ENCODE measurements at places on chromosomes 16 and 17. TPM values are rescaled to one million over a fixed set of nuclear protein-coding genes. Genes with fewer than 3 reads are reported as not detected.
A peak's percentile ranks its signal among the peaks of the same experiment; 100 is the strongest.

- no peaks in the 10 kb centered on the region for H3K27me3 ChIP-seq
- no peak for DNase-seq
- H3K4me3 ChIP-seq = no peak overlapping the region
- no peaks in the 10 kb centered on the region for H3K36me3 ChIP-seq
- H3K27ac ChIP-seq = no peak overlapping the region
Observed at GRCh38 chr17:3897731-3898130, 4.9 kb upstream of the CAMKK1 start.

DNA sequence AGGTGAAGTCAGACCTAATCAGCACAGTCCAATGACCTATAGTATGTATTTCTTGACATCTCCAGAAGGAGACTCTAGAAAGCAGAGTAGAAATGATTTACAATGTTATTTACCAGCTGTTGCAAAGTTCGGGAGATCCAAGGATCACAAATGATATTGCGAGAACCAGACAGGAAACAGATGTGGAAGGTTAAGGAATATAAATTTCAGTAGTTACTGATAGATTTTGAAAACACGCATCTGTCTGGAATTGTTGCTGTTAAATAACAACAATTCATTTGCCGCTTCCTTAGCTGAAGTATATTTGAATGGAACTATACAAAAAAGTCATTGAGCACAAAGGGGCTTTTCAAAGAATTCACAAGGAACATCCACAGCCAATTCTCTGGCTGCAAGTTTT is 72.0 kb downstream of the STXBP4 start:
- H3K27me3 ChIP-seq = no peaks in the 10 kb centered on the region
- no peak overlapping the region for H3K27ac ChIP-seq
- no peaks in the 10 kb centered on the region for H3K4me1 ChIP-seq
- peaks cover 8% of the 10 kb centered on the region for H3K36me3 ChIP-seq
- DNase-seq = no peak

GRCh38 chr17:9531034-9531433 is 44.6 kb downstream of the STX8 start:
- no peak for DNase-seq
- H3K27me3 ChIP-seq = no peaks in the 10 kb centered on the region
- no peak overlapping the region for H3K4me3 ChIP-seq
- no peaks in the 10 kb centered on the region for H3K4me1 ChIP-seq

GRCh38 chr17:3695723-3696411 is at the start of gene P2RX5:
P2RX5 (minus strand) TSS chr17:3696155; CDS start chr17:3696005, 150 bp downstream.
- H3K36me3 ChIP-seq = no peaks in the 10 kb centered on the region
- DNase-seq = peak; percentile 35
- no peaks in the 10 kb centered on the region for H3K4me1 ChIP-seq
- no peak within 1 kb of the TSS for H3K27ac ChIP-seq
- H3K27me3 ChIP-seq = no peaks in the 10 kb centered on the region

DNA sequence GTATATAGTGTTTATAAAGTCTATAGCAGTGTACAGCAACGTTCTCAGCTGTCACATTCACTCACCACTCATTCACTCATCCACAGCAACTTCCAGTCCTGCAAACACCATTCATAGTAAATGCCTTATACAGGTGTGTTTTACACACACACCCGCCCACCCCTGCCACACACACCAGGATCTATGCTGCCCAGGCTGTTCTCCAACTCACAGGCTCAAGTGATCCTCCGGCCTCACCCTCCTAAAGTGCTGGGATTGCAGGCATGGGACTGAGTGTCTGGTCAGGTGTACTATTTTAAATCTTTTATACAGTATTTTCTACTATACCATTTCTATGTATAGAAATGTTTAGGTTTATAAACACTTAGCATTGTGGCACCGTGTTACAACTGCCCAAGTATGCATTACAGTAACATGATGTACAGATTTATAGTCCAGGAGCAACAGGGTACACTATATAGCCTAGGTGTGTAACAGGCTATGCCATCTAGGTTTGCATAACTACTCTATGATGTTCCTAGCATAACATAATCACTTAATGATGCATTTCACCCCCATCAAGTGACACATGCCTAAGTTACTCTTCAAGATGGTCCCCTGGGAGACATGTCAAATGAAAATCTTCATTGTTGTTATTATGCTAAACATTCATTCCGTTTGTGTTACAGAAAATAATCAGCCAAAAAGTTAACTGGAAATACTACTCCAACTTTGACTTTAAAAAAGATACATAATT is 42.5 kb downstream of the CREBBP start:
- no peaks in the 10 kb centered on the region for H3K36me3 ChIP-seq
- H3K4me1 ChIP-seq = no peaks in the 10 kb centered on the region
- no peak overlapping the region for H3K27ac ChIP-seq
- DNase-seq = no peak
- H3K4me3 ChIP-seq = no peak overlapping the region
- no peaks in the 10 kb centered on the region for H3K27me3 ChIP-seq

DNA sequence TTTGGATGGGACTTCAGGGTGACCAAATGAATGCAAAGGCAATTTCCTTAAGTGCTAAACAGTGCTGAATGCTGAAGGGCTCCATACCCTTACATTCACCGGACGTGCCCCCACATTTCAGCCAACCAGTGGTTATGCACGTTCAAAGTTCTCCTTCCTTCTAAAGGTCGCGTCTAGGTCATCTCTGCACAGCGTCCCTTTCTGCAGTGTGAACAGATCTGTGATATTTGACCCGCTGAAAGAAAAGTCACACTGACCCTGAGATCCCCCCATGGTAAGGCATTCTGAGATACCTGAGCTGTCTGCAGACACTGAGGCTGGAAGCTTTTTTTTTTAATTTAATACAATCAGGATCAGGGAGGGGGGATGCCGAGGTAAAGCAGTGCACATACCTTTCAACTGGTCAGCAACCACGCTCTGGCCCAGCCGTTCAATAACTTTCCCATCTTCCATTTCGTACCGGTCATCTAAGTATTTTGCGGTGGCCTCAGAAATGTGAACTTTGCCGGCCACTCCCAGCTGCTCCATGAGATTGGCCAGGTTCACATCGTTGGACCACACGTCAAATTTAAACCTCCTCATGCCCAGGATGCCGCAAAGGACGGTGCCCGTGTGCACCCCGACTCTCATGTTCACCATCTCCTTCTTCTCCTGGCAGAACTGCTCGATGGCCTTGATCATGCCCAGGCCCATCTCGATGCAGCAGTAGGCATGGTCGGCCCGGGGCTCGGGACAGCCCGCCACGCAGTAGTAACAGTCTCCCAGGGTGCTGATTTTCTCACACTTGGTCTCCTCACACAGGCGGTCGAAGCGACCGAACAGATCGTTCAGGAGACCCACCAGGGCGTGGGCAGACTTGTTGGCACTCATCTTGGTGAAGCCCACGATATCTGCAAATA is 2.6 kb downstream of the ADCY9 start:
- no peak overlapping the region for H3K4me3 ChIP-seq
- H3K36me3 ChIP-seq = no peaks in the 10 kb centered on the region
- no peak for DNase-seq
- no peak overlapping the region for H3K27ac ChIP-seq
- H3K27me3 ChIP-seq = peaks cover 40% of the 10 kb centered on the region
- H3K4me1 ChIP-seq = peaks cover 23% of the 10 kb centered on the region

DNA sequence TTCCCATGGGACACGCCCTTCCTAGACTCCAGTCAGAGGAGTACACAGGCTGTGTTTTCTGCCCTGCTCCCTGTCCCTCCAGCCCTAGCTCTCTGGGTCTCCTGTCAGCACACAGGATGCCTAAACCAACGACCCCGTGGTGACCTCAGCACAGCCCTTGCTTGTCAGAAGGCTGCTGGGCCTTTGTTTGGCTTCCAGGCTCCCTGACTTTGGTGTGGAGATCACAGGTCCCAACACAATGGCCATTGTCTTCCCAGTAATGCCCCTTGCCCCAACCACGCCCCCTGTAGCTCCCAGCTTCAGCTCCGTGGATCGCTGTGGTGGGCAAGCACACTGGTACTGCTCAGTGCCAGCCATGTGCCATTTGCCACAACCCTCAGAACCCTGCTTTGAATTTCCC is 15.0 kb downstream of the HNF1B start:
- H3K27me3 ChIP-seq = peaks cover 79% of the 10 kb centered on the region
- H3K4me3 ChIP-seq = no peak overlapping the region
- DNase-seq = no peak
- no peaks in the 10 kb centered on the region for H3K36me3 ChIP-seq

DNA sequence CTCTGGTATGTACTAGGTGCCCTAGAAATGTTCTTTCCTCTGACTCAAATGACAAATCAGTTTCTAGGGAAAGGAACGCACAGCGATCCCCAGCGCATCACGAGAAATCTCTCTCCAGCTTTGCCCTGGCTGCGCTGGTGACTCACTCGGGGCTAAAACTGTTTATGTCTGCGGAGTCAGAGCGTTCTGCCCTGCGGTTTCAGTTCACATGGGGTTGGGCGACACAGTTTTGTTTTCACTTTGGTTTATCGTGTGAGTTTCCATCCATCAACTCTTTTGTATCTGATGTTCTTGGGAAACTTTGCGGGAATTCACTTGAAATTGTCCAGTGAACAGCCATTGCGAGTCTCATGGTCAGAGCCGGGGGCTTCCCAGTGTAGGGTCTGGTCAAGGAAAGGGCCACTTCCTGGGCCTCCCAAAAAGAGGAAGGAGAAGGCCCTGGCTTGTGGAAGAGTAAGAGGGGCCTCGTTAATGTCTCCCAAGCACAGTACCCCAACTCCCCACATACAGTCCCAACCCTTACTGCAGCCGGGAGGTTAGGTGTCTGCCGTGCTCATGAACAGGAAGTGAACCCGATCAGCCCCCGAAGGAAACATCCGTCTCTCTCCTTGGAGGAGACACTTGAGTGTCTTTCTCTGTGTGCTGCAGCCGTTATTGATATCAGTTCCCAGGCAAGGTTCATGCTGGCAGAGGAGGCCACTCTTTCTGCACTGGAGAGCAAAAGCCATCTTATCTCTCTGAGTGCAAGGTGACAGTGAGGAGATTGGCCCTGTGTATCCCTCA is 643.2 kb downstream of the WWOX start:
- peaks cover 2% of the 10 kb centered on the region for H3K4me1 ChIP-seq
- H3K27me3 ChIP-seq = peaks cover 27% of the 10 kb centered on the region
- peak overlapping the region; percentile 45 for H3K27ac ChIP-seq
- peak; percentile 55 for DNase-seq

GRCh38 chr17:75878174-75878998 is at the start of gene TRIM47:
TRIM47 (minus strand) TSS chr17:75878581; CDS start chr17:75878548, 33 bp downstream.
- peak; percentile 91 for DNase-seq
- H3K36me3 ChIP-seq = no peaks in the 10 kb centered on the region
- H3K27ac ChIP-seq = peak within 1 kb of the TSS; percentile 44

DNA sequence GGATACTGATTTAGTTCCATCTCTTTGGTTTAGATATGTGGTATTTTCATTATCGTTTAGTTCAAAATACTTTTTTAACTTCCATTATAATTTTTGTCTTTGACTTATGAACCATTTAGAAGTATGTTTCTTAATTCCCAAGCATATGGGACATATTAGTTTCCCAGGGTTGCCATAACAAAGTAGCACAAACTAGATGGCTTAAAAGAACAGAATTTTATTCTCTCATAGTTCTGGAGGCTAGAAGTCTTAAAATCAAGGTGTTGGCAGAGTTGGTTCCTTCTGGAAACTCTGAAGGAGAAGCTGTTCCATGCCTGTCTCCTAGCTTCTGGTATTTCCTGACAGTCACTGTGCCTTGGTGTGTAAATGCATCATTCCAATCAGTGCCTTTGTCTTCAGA is 291.5 kb upstream of the AXIN2 start:
- H3K27ac ChIP-seq = no peak overlapping the region
- no peak overlapping the region for H3K4me3 ChIP-seq
- no peaks in the 10 kb centered on the region for H3K36me3 ChIP-seq
- no peaks in the 10 kb centered on the region for H3K4me1 ChIP-seq

- peaks cover 37% of the 10 kb centered on the region for H3K4me1 ChIP-seq
- no peak overlapping the region for H3K4me3 ChIP-seq
- H3K27ac ChIP-seq = no peak overlapping the region
- no peaks in the 10 kb centered on the region for H3K36me3 ChIP-seq
Observed at GRCh38 chr17:48973806-48974205, 5.4 kb upstream of the GIP start.

- no peak overlapping the region for H3K4me3 ChIP-seq
- H3K4me1 ChIP-seq = no peaks in the 10 kb centered on the region
- no peaks in the 10 kb centered on the region for H3K36me3 ChIP-seq
- DNase-seq = no peak
Observed at GRCh38 chr16:8286348-8286747, 304.0 kb downstream of the TMEM114 start.

GRCh38 chr16:85592700-85593493 is 20.2 kb upstream of the GSE1 start:
- H3K4me1 ChIP-seq = peaks cover 33% of the 10 kb centered on the region
- H3K27ac ChIP-seq = peak overlapping the region; percentile 10
- no peaks in the 10 kb centered on the region for H3K27me3 ChIP-seq
- H3K4me3 ChIP-seq = no peak overlapping the region

GRCh38 chr16:59683709-59684108 is 949.6 kb upstream of the GOT2 start:
- no peaks in the 10 kb centered on the region for H3K27me3 ChIP-seq
- DNase-seq = no peak
- H3K4me3 ChIP-seq = no peak overlapping the region
- H3K4me1 ChIP-seq = no peaks in the 10 kb centered on the region
- H3K27ac ChIP-seq = no peak overlapping the region

- no peaks in the 10 kb centered on the region for H3K4me1 ChIP-seq
- no peak for DNase-seq
- no peak overlapping the region for H3K4me3 ChIP-seq
- no peak overlapping the region for H3K27ac ChIP-seq
- peaks cover 91% of the 10 kb centered on the region for H3K36me3 ChIP-seq
Observed at GRCh38 chr17:42585353-42585752, 7.8 kb upstream of the PSMC3IP start.

GRCh38 chr17:32120141-32120540 is 22.2 kb upstream of the RHOT1 start:
- no peak overlapping the region for H3K4me3 ChIP-seq
- H3K27ac ChIP-seq = no peak overlapping the region
- H3K27me3 ChIP-seq = peaks cover 11% of the 10 kb centered on the region
- peaks cover 4% of the 10 kb centered on the region for H3K4me1 ChIP-seq

GRCh38 chr17:40188694-40189093 is 11.4 kb downstream of the RAPGEFL1 start:
- H3K4me1 ChIP-seq = no peaks in the 10 kb centered on the region
- no peak overlapping the region for H3K27ac ChIP-seq
- no peaks in the 10 kb centered on the region for H3K27me3 ChIP-seq
- no peak overlapping the region for H3K4me3 ChIP-seq
- H3K36me3 ChIP-seq = no peaks in the 10 kb centered on the region

DNA sequence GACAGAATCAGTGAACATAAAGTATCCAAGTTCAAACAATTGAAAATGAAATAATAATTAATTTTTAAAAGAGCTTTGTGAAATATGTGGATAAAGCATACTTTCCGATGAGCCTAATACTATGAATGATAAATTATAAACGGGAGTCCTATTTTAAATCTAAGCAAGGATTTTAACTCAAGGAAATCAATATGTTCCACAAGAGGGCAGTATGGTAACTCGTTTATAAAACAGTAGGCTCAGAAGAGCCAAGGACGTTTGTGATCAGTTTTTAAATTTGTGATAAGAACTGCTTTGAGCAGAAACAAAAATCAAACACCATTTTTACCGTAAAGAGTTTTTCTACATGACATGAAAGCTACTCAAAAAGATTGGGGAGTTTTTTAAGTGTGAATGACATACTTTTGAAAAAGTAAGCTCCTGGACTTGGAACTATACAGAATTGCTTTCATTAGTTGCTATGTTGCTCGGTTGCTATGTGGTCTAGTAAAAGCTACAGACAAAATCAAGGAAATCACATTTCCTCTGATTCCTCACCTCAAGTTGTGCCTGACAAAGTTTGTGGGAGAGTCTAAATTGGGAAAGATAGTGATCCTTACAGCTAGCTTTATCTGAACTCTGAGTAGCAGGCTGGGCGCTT is 11.8 kb upstream of the TEKT1 start:
- H3K27ac ChIP-seq = no peak overlapping the region
- no peak overlapping the region for H3K4me3 ChIP-seq
- peak; percentile 18 for DNase-seq

The FBXL16 gene
- total RNA-seq = 6.0 TPM

The KAT2A gene
- 57.2 TPM for total RNA-seq

The OR2C1 gene
- not detected for total RNA-seq

The TMEM132E gene
- total RNA-seq = not detected

The SLC5A10 gene
- not detected for total RNA-seq

All from K562 (cell line).